Fibroblast of lung (primary cell): ENCODE measurements at places on chromosomes 11 and 22. TPM values are rescaled to one million over a fixed set of nuclear protein-coding genes. Genes with fewer than 3 reads are reported as not detected.

Gene BCO2
- 1.0 and 2.1 TPM in 2 replicates for total RNA-seq

- DNase-seq, result peak; percentile 65
- no peaks in the 10 kb centered on the region for H3K27me3 ChIP-seq
- H3K4me1 ChIP-seq, result peaks cover 29% of the 10 kb centered on the region
- no peaks in the 10 kb centered on the region for H3K36me3 ChIP-seq
Observed at GRCh38 chr11:58576887-58577471, 1.3 kb upstream of the LPXN start.

GRCh38 chr11:115616971-115617370 is 112.8 kb upstream of the CADM1 start:
- no peak overlapping the region for H3K4me3 ChIP-seq
- H3K4me1 ChIP-seq, result peaks cover 4% of the 10 kb centered on the region
- H3K27me3 ChIP-seq, result no peaks in the 10 kb centered on the region
- no peak overlapping the region for H3K27ac ChIP-seq

Gene RCOR2
- 4.1 and 5.6 TPM in 2 replicates for total RNA-seq

Gene GP1BB
- total RNA-seq, result 1.8 and 2.1 TPM in 2 replicates

GRCh38 chr11:41134971-41135370 is 324.5 kb downstream of the LRRC4C start:
- no peak overlapping the region for H3K27ac ChIP-seq
- no peaks in the 10 kb centered on the region for H3K4me1 ChIP-seq

GRCh38 chr11:34859496-34859895 is 56.7 kb downstream of the APIP start:
- H3K27ac ChIP-seq, result no peak overlapping the region
- H3K4me3 ChIP-seq, result no peak overlapping the region
- H3K27me3 ChIP-seq, result no peaks in the 10 kb centered on the region
- H3K36me3 ChIP-seq, result no peaks in the 10 kb centered on the region
- DNase-seq, result peak; percentile 23

GRCh38 chr11:19606856-19607655 is 105.6 kb upstream of the NAV2 start:
- H3K4me1 ChIP-seq, result no peaks in the 10 kb centered on the region
- no peak overlapping the region for H3K4me3 ChIP-seq
- H3K36me3 ChIP-seq, result no peaks in the 10 kb centered on the region
- H3K27me3 ChIP-seq, result peaks cover 6% of the 10 kb centered on the region
- H3K27ac ChIP-seq, result no peak overlapping the region

GRCh38 chr22:38631724-38632123 is 24.5 kb downstream of the FAM227A start:
- DNase-seq, result no peak
- no peaks in the 10 kb centered on the region for H3K27me3 ChIP-seq
- no peaks in the 10 kb centered on the region for H3K4me1 ChIP-seq

DNA sequence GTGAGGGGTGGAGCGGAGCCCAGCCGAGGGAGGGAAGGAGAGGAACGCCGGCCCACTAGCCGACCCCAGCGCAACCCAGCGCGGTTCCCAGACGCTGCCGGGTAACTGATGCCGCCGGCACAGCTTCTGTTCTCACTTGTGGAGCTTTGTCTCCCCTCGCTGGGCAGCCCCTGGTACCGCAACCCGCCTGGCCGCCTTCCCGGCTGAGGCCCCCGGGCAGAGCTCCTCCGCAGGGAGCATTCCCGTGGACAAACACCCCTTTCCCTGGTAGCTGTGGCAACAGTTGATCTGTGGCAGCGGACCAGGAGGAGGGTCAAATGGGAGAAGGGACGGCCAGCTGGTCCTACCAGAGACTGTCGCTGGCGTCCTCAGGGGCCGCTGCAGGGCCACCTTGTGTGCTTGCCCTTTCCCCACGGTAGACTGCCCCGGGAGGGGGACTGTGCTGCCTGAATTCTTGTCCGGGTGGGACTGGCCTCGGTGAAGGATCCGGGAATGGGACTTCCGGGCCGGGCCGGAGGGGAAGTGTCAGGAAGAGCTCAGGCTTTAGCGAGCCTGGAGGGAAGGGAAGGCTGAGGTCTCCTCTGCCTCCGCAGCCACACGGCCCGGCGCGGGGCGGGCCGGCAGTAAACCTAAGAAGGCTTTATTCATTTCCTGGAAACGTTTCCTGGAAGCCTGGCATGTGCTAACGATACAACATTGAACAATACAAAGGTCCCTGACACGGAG is 468.0 kb downstream of the OPCML start:
- no peaks in the 10 kb centered on the region for H3K4me1 ChIP-seq
- no peaks in the 10 kb centered on the region for H3K27me3 ChIP-seq
- DNase-seq, result peak; percentile 74
- peak overlapping the region; percentile 32 for H3K4me3 ChIP-seq

Gene CLMP
- 84.5 and 107 TPM in 2 replicates for total RNA-seq

- H3K27me3 ChIP-seq, result peaks cover 56% of the 10 kb centered on the region
- H3K4me1 ChIP-seq, result no peaks in the 10 kb centered on the region
- H3K4me3 ChIP-seq, result no peak within 1 kb of the TSS
- H3K27ac ChIP-seq, result no peak within 1 kb of the TSS
Observed at GRCh38 chr11:65786786-65787636, at the start of gene OVOL1. Gene OVOL1 (plus strand): TSS chr11:65787063. CDS start chr11:65787374, 311 bp downstream.

DNA sequence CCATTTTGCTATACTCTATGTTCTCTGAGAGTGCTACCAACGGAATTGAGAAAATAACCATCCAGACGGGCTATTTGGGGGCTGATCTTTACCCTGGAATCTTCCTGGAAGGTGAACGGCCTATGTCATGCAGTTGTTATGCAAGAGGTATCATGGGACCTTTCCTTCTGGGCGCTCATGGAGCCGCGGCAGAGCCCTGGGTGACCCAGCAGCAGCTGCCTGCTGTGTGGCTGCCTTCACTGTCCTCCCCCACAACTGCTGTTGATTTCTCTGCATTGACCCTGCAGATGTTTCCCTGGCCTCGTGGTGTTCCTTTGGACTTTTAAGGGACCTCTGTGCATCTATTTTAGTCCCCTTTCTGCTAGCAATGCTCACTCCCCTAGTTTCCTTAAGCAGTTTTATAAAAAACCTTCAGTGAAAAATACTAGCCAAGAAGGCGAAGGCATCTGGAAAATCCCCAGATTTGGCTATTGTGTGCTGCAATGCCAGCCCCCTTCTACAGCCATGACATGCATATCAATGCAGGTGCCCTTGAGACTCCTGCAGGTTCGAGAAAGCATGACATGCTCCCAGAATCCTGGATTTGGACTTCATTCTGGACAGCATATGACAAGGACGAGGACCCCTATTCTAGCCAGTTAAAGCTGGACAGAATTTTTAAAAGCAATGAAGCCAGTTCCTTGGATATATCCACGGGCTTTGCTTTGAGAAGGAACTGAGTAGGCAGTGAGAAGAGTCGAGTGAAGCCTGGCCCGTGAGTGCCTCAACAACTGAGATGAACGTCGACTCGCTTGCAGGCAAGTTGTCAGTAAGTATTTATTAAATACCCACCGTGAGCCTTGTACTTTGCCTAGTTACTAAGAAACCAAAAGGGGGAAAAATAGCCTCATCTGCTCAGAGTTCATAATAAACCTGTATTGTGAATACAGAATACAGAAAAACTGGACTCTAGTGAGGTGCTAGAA is at the start of gene SLC25A18:
Gene SLC25A18, plus strand, starts transcription at position 593 of the 965 bp plus-strand sequence. CDS start 16,447 bp downstream, outside the sequence.
- peak; percentile 55 for DNase-seq
- H3K27ac ChIP-seq, result no peak within 1 kb of the TSS
- no peak within 1 kb of the TSS for H3K4me3 ChIP-seq
- H3K4me1 ChIP-seq, result peaks cover 2% of the 10 kb centered on the region
- H3K36me3 ChIP-seq, result no peaks in the 10 kb centered on the region
- peaks cover 2% of the 10 kb centered on the region for H3K27me3 ChIP-seq

DNA sequence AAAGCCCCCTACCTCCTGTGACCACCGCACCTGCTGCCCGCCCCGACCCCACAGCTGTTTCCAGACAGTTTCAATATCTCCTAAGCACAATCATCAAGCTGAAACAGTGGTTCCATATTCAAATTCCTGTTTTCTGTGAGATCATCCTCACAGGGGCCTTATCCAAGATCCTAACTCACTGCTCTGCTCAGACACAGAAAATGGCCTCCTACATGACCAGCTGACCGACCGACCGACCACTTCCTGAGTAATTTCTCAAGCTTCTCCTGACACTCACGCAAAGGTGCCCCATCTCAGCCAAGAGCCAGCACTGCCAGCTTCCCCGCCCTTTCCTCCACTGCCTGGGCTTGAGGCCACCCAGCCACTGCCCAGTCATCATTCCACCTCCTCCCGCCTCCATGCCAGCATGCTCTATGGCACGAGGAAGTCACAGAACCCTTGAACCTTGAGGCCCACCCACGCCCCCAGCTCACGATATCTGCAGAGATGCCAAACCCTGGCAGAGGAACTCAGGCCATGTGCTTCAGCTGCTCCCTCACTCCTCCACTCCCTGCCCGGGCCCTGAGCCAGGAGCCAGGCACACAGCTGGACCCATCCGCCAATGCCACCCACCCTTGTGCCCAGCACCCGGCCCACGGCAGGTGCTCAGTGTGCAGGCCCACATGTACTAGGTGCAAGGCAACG is 14.0 kb downstream of the KIAA0930 start:
- no peak overlapping the region for H3K27ac ChIP-seq
- no peaks in the 10 kb centered on the region for H3K4me1 ChIP-seq

Gene MPPED2
- under 0.01 TPM in 2 replicates for total RNA-seq

DNA sequence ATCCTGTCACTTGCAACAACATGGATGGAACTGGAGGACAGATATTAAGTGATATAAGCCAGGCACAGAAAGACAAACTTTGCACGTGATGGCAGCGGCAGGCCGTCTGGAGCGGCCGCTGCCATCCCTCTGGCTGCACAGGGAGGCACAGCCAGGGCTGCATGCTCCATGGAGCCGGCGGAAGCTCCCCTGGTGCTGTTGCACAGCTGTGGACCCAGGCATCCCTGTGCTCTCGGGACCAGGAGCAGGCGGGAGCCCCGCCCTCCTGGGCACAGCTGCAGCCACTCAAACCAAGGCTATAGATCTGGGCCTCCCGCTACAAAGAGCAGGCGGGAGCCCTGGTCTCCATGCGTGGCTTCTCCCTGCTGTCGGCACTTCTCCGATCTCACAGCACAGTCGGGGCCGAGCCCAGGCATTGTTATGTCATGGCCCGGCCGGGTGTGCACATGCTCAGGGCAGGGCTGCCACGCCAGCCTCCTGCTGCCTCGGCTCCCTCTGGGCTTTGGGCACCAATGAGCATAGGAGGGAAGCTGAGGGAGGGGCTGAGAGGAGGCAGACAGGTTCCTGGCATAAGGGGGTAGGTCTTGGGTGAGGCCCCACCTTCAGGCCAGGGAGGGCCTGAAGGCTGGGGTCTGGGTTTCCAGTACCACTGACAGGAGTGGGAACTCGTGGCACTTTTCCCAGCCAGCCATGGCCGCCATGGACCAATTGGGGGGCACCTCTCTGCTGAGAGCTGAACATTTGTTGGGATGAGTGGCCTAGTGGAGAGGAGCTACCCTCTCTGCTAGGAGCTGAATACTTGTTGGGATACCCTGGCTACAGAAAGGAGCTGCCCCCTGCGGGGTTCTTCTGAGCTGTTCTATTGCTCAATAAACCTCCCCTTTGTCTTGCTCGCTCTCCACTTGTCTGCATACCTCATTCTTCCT is 16.7 kb downstream of the RRP8 start:
- DNase-seq, result no peak
- H3K36me3 ChIP-seq, result no peaks in the 10 kb centered on the region
- no peak overlapping the region for H3K27ac ChIP-seq
